CD4-positive, alpha-beta T cell treated with Interleukin-12 subunit alpha and Interleukin-12 subunit beta, for 1 hour (primary cell): ENCODE measurements at places on chromosomes 5 and 9.

DNA sequence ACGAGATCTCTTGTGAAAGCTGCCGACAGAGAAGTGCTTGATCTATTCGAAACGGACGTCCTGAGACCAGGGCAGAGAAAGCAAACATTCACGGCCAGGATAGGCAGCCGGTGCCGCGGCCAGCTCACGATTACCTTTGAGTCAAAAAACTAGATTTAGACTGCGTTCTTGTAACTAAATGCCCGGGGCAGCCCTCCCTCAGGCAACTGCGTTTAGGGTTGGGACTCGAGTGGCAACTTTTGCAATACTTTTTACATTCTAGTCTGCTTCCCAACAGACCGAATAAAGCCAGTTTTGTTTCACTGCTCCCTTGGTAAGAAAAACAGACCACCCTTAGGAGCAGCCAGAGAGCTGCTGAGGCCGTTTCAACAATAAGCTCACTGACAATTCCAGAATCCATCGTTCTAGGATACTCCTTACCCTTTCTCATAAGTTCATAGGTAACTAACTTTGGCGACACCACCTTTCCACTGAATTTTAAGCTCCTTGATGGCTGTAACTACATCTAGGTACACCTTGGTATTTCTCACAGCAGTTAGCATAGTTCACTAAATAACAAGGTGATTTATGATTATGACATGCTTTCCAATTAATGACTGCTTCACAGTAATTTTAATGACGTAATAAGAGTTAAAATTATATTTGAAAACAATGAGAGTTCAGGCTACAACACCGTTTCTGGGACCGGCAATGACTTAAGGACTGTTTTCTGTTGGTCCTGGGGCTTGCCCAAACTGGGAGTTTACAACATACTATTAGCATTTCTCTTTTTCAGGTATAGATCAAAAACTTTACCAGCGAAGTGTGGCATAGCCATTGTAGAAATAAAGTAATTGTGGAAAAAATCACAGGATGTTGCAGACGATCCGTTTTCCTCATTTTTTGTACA lies 899 bp upstream of the RAPGEF6 start:
- DNase-seq = no peak

DNA sequence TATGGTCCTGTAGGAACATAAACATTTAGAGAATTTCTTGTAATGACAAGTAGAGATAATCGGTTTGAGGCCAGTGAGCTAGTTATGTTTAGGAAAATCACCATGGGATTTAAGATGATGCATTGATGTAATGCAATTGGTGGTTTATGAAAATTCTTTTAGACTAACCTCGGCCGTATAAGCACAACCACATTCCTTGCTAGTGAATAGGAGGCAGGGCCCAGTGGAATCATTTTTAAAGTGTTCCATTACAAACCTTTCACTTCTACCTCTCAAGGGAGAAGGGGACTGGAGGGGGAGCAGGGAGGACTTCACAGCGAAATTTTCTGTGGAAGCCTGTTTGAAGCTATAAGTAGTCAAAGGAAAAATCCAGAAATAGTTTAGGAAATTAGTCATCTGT lies 71.8 kb upstream of the NFIL3 start:
- no peak for DNase-seq

GRCh38 chr5:76689321-76690036 lies 26.4 kb upstream of the F2R start:
- no peak for DNase-seq

DNA sequence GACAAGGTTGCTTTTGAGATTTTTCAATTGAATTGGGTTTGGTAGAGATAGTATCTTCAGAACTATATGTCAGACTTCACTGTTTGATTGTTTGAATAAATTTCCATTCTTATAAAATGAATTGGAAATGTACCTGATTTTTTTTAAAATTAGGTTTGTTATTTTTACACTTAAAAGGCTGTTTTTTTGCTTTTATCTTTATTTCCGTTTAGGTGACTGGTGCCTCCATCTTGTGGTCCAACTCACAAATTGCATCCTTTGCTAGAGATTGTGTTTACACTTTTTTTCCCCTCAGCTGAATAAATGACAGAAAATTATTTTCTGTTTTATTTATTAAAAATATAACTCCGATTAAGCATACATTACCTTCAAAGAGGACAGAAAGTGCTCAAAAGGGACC lies 15.6 kb downstream of the NDUFAF2 start:
- DNase-seq = peak; percentile 27

- DNase-seq = no peak
Measured at GRCh38 chr9:89073397-89073796, 82.1 kb downstream of the S1PR3 start.

- DNase-seq = no peak
Measured at GRCh38 chr5:111480346-111480745, 32.0 kb downstream of the STARD4 start.

DNA sequence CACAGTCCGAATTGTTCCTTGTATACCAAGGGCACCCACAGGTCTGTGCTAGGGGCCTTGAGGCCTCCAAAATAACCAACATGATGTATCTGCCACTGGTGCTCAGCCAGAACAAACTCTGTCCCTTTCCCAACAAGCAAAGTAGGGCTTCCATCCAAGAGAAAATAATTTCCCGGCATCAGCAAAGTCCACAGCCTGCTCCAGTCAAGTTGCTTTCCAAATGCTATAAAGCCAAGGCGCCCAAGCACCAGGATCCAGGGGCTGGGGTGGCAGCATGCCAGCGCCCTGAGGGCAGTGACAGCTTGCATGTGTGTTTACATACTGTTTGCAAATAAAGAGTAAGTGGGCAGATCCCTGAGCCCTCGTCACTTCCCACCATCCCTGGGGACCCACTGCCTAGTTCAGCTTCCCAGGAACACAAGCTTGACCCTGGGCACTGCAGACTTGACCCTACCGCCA lies 155.9 kb downstream of the ERCC6L2 start:
- no peak for DNase-seq

- no peak for DNase-seq
Measured at GRCh38 chr5:39224196-39224761, 4.9 kb upstream of the FYB1 start.

GRCh38 chr5:41009232-41009631 lies 61.9 kb downstream of the MROH2B start:
- DNase-seq = no peak
